ENCODE measurements at places on chromosomes 11 and 22.
A peak's percentile ranks its signal among the peaks of the same experiment; 100 is the strongest.

DNA sequence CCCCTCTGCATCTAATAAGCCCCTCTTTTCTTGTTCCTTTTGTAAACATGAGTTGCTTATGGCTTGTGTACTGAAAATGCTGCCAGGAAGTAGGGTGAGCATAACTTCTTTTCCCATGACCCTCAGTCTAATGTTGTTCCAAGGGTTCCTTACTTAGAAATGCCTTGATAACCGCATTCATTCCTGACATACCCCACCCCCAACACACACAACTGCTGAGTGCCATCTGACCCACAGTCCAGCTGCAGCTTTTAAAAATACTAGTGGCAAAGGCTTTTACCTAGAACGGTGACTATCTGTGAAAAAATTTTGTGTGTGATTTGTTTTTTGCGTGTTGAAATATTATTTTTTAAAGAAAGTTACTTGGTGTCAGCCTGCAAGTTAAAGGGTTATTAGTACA is 52.6 kb downstream of the ARHGAP42 start:
- no peak for DNase-seq

GRCh38 chr22:40720538-40721256 is 41.4 kb downstream of the MCHR1 start:
- no peak for DNase-seq

DNA sequence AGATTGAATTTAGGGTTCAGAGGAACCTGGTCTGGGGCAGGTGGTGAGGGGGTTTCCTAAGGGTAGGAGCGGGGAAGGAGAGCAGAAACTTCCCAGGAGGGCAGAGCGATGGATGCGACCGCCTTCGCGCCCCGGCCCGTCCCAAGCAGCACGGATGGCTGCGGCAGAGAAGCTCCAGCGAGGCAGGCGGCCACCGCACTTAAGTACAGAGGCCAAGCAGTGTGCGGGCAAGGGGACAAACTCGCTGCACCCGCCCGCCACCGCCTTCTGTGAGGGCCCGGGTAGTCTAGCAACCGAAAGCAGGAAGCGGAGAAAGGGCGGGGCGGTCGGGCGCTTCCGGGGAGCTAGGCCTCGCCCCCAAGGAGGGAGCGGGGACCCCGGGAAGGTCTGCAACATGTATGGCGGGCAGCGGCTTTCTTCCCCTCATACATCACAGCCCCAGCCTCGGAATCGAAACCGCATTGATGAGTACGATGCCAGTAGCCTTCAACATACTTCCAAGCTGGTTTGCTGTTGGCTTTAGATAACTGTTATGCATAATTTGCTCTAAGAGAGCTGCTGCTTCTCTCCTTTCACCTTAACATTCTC is at the start of gene AGBL2:
Gene AGBL2, minus strand, starts transcription at position 288 of the 588 bp plus-strand sequence. CDS start 719 bp downstream, outside the sequence.
- DNase-seq = peak; percentile 75

GRCh38 chr11:35083431-35084238 is 55.3 kb upstream of the CD44 start:
- DNase-seq = peak; percentile 60

DNA sequence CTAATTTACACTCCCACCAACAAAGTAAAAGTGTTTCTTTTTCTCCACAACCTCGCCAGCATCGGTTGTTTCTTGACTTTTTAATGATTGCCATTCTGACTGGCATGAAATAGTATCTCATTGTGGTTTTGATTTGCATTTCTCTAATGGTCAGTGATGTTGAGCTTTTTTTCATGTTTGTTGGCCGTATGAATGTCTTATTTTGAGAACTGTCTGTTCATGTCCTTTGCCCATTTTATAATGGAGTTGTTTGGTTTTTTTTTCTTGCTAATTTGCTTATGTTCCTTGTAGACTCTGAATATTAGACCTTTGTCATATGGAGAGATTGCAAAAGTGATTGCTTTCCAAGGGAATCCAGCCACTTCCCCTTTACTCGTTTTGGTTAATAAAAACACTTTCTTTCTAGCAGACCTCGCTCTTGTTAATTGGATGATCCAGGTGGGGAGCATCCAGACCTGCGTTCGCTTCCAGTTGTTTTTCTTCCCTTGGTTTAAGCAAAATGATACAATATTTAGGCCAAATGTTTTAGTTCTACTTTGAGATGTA is 17.1 kb upstream of the APOL4 start:
- DNase-seq = no peak

DNA sequence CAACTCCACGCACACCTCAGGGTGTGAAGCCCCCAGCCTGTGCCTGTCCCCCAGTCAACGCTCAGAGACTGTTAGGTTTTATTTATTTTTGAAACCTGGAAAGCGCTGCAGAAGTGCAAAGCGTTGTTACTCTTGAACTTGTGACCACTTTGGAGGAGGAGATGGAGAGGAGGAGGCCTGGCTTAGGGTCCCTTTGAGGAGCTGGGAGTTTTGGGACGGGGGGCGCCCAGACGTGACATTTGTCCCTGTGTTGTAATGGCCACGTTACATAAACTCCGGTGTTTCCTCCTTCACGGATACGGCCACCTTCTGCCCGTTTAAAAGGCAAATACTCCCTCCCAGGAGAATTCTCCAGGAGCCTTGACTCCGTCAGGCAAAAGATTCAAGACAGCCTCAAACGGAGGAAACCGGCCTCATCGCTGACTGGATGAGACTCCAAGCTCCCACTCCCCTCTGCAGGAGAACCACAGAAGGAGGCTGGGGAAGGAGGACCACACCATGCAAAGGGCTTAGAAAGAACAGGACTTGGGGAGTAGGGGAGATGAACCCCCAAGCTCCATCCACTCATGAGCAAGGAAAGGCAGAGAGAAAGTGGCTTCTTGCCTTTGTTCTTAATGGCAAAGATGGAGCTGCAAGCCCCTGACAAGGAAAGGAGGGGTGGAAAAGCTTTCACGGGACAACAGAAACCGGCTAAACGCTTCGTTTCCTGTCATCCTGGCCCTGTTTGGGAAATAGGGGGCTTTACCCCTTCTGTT is 630 bp downstream of the PIK3IP1 start:
- DNase-seq = peak; percentile 16

DNA sequence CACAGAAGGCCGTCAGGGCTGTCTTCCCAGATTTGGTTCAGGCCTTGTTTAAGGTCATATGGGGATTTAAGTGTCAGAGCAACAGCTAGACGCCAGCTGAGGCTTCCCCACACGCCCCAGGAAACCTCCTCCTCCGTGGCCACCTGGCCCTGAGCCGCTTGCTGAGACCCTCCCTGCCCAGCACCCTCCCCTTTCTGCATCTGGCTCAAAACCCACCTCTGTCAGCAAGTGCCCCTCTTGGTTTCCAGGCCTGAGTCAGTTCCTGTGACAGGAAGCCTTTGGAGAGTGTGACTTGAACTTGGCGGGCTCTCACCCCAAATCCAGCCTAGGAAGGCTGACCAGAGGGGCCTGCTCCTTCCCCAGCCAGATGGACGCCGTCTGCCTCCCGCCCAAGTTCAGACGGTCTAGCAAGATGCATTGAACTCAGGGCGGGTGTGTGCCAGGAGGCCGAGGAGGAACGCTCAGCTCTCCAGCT is 561 bp downstream of the FXYD2 start:
- no peak for DNase-seq

GRCh38 chr22:43154887-43155536 is 3.7 kb downstream of the TSPO start:
- no peak for DNase-seq

- DNase-seq = no peak
Measured at GRCh38 chr11:20731676-20732215, 62.4 kb downstream of the NELL1 start.

- DNase-seq = no peak
Measured at GRCh38 chr22:44085743-44086270, 61.7 kb downstream of the PARVB start.

- no peak for DNase-seq
Measured at GRCh38 chr11:10109806-10110205, 184.2 kb downstream of the SBF2 start.

GRCh38 chr11:96199563-96200025 is 143.4 kb downstream of the MAML2 start:
- DNase-seq = peak; percentile 29

- no peak for DNase-seq
Measured at GRCh38 chr11:131815590-131815989, 445.2 kb downstream of the NTM start.

GRCh38 chr11:113628912-113629311 is 77.2 kb downstream of the TMPRSS5 start:
- DNase-seq = no peak

All from T-helper 9 cell (primary cell).